ENCODE measurements at places on chromosomes 1 and 21.

DNA sequence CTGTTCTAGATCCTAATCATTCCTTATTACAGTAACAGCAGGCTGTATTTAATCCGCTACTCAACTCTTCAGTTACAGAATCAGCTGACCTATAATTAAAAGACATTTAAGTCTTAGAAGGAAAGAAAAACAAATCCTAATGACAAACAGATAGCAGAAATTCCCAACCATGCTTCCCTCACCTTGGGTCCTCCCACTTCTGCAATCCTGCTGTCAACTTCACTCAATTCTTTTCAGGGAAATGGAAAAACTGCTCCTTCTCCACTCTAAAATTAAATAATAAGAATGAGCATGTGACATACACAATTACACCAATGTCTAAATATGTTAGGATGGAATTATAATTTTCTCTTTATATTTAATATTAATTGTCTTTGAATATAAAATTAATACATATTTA lies 182.6 kb upstream of the LYPLAL1 start:
- DNase-seq: peak; percentile 87

- DNase-seq: no peak
Measured at GRCh38 chr1:193520472-193520871, 334.1 kb upstream of the B3GALT2 start.

- no peak for DNase-seq
Measured at GRCh38 chr1:150477320-150477719, 9.9 kb upstream of the TARS2 start.

DNA sequence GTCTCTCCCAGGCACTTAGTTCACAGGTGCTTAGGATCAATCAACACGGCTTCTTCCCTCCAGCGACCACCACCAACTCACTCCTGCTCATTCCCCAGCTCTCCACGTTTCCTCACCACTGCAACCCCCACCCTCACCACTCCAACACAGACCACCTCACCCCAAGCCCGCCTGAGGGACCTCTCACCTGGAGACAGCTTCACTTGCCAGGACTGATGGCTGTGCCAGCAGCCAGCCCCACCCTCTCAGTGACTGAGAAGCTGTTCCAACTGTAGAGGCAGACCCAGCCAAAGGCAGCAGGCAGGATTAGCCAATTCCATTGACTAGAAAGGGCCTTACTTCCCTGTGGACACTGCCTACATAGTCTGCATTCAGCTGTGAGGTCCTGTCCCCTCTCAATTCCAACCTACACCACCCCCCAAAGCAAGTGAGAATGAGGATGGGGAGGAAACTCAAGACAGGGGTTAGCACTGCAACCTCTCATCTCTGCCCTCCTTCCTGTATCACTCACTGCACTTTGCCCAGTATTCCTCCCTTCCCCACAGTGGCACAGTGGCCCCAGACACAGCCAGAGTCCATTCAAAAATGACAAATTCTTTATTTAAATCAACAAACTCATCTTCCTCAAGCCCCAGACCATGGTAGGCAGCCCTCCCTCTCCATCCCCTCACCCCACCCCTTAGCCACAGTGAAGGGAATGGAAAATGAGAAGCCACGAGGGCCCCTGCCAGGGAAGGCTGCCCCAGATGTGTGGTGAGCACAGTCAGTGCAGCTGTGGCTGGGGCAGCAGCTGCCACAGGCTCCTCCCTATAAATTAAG lies 7.6 kb downstream of the TAGLN2 start:
- DNase-seq: no peak

DNA sequence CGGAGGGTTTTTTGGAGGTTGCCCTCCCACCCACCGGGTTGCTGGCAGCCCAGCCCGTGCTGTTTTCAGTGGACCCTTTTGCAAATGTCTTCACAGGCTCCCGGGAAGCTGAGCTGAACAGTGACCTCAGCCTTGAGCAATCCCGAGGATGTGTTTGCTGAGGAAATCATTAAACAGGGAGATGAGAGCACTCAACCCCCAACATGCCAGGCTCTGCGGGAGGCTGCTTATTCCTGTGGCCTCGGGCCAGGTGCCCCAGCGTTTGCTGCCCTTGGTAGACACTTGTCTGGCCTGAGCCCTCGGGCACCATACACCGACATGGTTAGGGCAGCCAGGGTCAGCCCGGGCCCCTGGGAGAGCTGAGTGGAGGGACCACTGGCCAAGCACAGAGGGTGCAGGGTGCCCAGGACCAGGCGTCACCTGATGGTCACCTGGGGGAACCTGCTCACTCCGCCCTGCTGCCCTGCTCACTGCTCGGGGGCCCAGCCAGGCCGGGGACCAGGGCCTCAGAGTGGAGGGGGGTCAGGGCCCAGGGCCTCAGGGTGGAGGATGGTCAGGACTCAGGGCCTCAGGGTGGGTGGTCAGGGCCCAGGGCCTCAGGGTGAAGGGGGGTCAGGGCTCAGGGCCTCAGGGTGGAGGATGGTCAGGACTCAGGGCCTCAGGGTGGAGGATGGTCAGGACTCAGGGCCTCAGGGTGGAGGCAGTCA lies 42.5 kb upstream of the POFUT2 start:
- no peak for DNase-seq

- DNase-seq: no peak
Measured at GRCh38 chr1:64200064-64200463, 3.4 kb upstream of the UBE2U start.

DNA sequence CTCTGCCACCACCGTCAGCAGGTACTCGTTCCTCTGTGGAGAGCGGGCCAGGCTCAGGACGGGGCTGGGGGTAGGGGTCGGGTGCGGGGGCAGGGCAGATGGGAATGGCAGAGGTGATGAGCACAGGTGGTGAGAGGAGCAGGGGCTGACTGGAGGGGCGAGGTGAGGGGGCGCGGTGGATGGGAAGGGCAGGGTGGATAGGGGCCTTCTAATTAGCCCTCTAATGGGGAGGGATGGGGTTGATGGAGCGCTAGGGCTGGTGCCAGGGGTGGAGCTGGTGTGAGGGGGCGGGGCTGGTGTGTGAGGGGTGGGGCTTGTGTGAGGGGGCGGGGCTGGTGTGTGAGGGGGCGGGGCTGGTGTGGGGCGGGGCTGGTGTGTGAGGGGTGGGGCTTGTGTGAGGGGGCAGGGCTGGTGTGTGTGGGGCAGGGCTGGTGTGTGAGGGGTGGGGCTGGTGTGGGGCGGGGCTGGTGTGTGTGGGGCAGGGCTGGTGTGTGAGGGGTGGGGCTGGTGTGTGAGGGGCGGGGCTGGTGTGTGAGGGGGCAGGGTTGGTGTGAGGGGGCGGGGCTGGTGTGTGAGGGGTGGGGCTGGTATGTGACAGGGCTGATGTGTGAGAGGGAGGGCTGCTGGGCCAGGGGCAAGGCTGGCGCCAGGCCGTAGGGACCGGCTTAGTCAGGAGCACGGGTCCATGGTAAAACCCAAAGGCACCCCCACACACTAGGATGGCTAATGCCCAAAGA lies 5.9 kb downstream of the KRTAP10-1 start:
- DNase-seq: no peak

- peak; percentile 13 for DNase-seq
Measured at GRCh38 chr1:174743654-174744561, 255.8 kb upstream of the CACYBP start.

GRCh38 chr1:210558302-210558701 lies 229.6 kb downstream of the HHAT start:
- no peak for DNase-seq

DNA sequence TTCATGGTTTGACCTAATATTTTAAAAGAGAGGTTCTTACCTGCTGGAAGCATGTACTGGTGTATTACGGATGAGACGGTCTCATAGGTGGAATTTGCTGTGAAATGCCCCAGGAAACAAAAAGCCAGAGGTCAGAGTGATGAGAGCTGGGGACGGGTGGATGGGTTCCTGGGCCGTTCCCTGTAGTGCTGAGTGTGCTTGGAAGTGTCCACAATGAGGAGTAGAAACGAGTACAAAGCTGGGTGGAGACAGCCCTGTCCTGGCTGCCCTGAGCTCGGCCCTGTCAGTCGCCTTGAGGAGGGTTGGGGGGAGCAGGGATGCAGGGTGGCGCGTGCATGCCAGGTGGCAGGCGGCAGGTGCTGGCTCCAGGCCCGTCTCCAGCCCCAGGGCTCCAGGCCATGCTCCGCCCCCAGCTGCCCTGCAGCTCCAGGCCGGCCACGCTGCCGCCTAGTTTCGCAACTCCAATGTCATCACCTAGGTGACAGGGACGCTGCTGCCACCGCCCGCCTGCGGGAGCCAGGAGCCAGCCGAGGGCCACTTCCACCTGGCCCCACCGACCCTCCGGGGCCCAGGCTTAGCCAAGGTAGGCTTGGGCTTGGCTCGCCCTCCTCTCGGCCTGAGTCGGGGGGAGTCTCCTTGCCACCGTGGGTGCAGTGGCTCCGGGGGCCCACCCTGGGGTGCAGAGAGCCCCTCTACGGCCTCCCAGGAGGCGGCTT lies 16.4 kb downstream of the TP73 start:
- DNase-seq: peak; percentile 38

DNA sequence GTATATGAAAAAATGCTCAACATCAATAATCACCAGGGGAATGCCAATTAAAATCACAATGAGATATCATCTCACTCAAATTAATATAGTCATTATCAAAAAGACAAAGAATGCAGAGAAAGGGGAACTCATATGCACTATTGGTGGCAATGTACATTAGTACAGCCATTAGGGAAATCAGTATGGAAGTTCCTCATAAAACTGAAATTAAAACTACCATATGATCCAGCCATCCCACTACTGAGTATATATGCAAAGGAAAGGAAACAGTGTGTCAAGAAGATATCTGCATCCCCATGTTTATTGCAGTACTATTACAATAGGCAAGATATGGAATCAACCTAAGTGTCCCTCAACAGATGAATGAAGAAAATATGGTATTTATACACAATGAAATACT lies 32.1 kb upstream of the TEKT2 start:
- no peak for DNase-seq

- DNase-seq: no peak
Measured at GRCh38 chr1:154822233-154822632, 47.8 kb downstream of the KCNN3 start.

- DNase-seq: no peak
Measured at GRCh38 chr1:236757640-236758039, 37.5 kb upstream of the MTR start.

- DNase-seq: peak; percentile 11
Measured at GRCh38 chr1:76901158-76901767, 34.0 kb downstream of the ST6GALNAC5 start.

GRCh38 chr1:117846674-117847425 lies 82.6 kb downstream of the GDAP2 start:
- no peak for DNase-seq

GRCh38 chr1:46065405-46065804 lies 67.0 kb downstream of the PIK3R3 start:
- DNase-seq: no peak

- DNase-seq: no peak
Measured at GRCh38 chr1:229664133-229664689, 38.2 kb downstream of the URB2 start.

- DNase-seq: no peak
Measured at GRCh38 chr1:192256674-192257334, 60.0 kb upstream of the RGS21 start.

DNA sequence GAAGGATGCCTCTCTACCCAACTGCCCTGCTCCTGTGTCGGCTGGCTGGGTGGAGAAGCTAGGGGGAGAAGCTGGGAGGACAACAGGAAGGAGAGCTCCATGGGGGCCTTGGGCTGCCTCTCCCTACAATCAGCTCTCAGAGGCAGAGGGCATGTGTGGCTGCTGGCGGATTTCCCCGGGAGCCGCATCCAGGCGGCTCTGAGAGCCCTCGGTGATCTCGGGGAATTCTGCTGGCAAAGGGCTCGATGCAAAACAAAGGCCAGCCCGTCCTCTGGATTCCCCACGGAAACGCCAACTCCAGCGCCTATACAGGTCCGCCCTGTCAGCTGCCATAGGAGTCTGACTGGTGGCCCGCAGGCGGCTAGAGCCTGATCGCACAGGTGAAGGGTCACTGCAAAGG lies 26.4 kb upstream of the EVA1B start:
- DNase-seq: no peak

- no peak for DNase-seq
Measured at GRCh38 chr1:90723590-90724108, 6.5 kb upstream of the BARHL2 start.

DNA sequence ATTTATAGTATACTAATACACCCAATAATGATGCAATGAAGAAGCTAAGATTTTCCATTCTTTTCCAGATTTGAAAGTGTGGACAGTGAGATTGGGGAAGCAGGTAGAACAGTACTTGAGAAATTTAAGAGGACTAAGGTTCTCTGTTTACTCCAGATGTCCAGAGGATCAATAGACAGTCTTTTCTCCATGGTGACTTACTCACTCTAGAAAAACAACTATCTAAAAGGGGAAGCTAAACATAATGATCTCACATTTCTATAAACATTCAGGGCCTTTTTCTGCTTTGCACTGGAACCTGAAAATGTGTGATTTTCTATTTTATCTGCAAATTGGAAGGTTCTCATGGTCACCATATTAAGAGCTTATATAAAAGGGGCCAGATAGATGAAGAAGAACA lies 93.9 kb upstream of the ZBTB18 start:
- DNase-seq: no peak

- DNase-seq: peak; percentile 80
Measured at GRCh38 chr1:209248649-209249279, 334.8 kb upstream of the CAMK1G start.

GRCh38 chr1:147478521-147478920 lies 62.8 kb upstream of the BCL9 start:
- DNase-seq: no peak

DNA sequence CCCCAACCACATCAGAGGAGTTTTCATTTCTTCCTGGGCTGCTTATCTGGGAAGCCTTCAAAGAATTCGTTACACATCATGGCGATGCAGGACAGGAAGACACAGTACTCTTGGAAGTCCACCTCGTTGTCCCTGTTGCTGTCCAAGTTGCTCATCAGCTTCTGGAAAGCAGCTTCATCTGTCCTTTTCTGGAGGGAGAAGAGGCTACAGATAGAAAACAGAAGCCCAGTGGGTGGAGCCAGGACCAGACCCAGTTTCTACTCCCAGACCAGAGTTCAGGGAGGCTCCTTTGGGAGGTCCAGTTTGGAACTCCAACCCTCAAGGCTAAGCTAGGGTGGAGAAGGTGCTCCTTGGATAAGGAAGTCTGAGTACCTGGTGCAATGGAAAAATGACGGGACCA lies 1.9 kb downstream of the S100A4 start:
- no peak for DNase-seq

GRCh38 chr1:228648647-228649383 lies 86.5 kb upstream of the RHOU start:
- no peak for DNase-seq

DNA sequence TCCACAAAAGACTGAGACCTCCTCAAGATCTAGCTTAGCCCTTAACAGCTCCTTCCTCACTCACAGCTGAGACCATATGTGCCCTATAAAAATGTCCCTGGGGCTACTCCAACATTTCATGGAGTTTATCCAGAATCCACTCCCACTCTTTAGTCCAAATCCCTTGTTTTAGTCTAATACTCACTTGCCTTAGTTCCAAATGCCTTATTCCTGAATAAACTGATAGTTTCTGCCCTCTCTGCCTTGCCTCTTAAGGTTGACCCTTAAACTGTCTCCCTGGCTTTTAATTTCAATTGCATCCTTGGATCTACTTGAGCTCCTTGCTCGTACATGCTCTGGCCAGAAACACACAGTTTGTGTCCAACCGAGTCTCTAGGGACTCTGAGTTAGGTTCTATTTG lies 47.3 kb upstream of the LYPLAL1 start:
- DNase-seq: no peak

GRCh38 chr1:20753589-20753988 lies 21.1 kb upstream of the SH2D5 start:
- DNase-seq: no peak

GRCh38 chr1:236507022-236507700 lies 16.6 kb upstream of the LGALS8 start:
- DNase-seq: no peak

Measured in NCI-H524 treated with DMSO at 0.1 percent for 48 hours (cell line).